ENCODE measurements at places on chromosomes 6 and 20. TPM values are rescaled to one million over a fixed set of nuclear protein-coding genes. Genes with fewer than 3 reads are reported as not detected.

Gene NRN1
- 0.63 TPM for total RNA-seq

DNA sequence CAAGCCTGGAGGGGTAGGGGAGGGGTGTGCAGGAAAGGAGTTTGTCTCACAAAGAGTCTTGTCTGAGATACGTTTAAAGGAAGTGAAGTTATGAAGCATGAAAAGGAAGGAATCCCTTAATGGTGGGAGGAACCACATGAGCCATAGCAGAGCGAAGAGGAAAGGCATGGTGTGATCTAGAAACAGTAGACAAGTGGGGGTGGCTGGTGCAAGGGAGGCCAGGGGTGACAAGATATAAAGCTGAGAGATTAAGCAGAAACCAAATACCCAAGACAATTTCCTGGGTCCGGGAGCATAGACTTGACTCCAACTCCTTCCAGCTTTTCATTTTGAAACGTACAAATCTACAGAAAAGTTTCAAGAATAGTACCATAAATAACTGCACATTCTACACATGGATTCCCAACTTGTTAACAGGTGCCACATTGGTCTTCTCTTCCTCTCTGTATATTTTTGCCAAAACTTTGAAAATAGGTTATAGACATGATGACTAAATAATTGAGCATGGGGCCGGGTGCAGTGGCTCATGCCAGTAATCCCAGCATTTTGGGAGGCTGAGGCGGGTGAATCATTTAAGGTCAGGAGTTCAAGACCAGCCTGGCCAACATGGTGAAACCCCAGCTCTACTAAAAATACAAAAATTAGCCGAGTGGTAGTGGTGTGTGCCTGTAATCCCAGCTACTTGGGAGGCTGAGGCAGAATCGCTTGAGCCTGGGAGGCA, 211.6 kb downstream of the SLC24A3 start:
- DNase-seq, result no peak

DNA sequence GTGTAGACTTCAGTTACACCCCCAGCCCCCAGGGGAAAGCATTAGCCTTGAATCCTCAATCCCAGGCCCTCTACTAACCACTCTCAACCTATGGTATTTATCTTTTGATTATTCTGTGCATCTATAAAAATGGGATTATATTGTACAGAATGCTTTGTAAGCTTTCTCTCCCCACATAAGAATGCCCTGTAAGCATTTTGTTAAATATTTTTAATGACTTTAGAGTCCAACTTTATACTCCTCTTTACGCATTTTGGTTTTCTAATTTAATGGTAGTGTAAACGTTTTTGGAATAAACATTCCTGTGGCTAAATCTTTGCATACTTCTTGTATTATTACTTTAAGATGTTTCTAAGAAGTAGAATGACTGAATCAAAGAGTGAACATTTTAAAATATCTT, 35.4 kb downstream of the FBXO9 start:
- DNase-seq, result no peak

Gene BEND6
- total RNA-seq, result 1.8 TPM

DNA sequence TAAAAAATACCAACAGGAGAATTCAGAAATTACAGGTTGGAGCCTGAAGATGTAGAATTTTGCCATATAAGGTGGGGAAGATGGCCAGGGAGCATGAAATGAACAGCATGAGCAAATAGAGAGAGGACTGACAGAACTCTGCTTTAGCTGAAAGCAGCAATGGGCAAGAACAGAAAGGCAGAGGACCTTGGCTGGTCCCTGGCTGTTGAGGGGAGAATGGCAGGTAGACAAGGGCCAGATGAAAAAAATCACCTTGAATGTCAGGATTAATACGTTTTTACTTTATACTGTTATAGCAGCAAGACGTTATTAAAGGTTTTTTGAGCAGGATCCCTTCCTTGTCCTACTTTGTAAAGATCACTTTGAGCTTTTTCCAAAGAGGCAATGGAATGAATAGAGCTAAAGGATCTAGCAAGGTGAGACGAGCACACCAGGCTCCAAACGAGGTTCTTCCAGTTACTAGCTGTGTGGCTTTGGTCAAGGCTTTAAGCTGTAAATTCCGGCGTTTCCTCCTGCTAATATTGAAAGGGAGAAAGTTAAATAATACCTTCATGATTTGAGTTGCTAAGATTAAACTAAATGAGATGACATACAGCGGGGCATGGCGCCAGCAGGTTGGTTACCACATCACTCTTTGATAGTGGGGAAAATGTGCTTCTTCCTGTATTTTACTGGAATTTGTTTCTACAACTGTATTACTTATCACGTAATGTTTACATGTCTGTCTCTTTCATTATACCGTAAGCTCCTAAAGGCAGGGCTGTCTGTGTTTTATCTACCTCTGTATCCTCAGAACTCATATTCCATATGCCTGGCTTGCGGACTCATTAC, 776 bp downstream of the PPIL1 start:
- DNase-seq, result peak; percentile 63

DNA sequence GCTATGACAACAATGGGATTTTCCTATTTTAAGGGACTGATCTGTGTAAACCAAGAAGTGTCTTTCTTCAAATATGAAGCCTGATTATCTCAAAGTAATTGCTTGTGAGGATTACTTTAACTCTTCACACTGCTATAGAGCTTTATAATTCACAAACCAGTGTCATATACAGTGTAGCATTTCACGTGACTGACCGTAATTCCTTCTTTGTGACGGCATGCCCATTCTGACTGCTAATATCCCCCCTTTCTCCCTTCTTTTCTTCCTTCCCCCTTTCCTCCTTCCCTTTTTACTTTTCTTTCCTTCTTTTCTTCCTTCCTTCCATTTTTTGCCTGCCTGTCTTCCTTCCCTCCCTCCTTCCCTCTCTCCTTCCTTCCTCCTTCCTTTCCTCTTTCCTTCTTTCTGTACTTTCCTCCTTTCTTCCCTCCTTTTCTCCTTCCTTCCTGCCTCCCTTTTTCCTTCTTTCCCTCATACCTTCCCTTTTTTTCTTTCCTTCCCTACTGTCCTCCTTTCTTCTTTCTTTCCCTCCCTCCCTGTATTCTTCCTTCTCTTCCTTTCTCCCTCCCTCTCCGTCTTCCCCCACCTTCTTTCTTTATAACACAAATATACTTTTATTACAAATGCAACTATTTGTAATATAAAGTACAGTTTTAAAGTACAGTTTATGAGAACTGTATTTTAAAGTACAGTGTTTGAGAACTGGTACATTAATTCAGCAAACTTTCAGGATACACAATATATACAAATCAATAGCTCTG, 75.0 kb upstream of the EXOC2 start:
- DNase-seq, result no peak

Gene PPP1R16B
- total RNA-seq, result 23.6 TPM

Gene SLC12A5
- 1.3 TPM for total RNA-seq

DNA sequence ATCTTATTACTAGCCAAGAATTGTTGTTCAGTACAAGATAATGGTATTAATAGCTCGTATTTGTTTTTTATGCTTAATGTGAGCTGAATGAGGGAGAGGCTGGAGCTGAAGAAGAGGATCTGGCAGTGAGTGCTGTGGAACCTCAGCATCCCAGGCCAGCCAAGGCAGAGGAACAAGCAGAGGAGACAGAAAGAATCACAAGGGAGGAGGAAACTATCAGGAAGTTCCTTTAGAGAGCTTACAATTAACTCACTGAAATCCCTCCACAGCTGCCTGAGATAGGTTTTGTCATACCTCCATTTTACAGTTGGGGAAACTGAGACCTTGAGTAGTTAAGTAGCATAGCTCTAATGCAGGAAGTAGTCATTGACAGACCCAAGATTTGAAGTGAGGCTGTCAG, 39.9 kb upstream of the TULP4 start:
- no peak for DNase-seq

- peak; percentile 96 for DNase-seq
Measured at GRCh38 chr6:105136431-105137350, 43.1 kb downstream of the POPDC3 start.

- DNase-seq, result no peak
Measured at GRCh38 chr6:112332274-112332673, 14.9 kb upstream of the RFPL4B start.

Gene C20orf204
- total RNA-seq, result 1.6 TPM

GRCh38 chr6:137968455-137968804, 101.4 kb downstream of the TNFAIP3 start:
- no peak for DNase-seq

GRCh38 chr6:14254505-14254904, 136.9 kb downstream of the CD83 start:
- no peak for DNase-seq

GRCh38 chr6:44201638-44202303, 15.0 kb upstream of the MYMX start:
- no peak for DNase-seq

- DNase-seq, result no peak
Measured at GRCh38 chr6:143772116-143773086, 70.7 kb upstream of the LTV1 start.

GRCh38 chr6:134175532-134176263, 123.3 kb upstream of the SLC2A12 start:
- DNase-seq, result peak; percentile 80

DNA sequence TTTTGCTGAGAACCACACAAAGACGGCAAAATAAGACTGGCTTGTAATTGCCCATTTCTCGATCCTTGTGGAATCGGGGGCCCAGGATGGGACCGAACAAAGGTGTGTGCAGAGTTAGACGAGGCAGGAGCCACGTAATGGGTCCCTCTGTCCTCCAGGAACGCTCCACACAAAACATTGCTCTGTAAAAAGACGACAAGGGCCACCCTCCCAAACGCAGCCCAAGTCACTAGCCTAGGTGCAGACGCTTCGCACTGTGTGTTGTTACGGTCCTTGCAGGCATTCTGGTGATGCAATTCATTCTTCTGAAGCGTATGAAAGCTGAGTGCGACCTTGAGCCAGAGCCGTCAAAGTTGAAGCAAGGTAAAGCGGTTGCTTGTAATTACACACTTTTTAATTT, 363.4 kb downstream of the TAF4 start:
- DNase-seq, result no peak

Gene ATF6B
- total RNA-seq, result 26.2 TPM

Gene XKR7
- 0.73 TPM for total RNA-seq

Gene CAGE1
- 0.21 TPM for total RNA-seq

GRCh38 chr6:106643061-106643460, 13.7 kb downstream of the QRSL1 start:
- no peak for DNase-seq

GRCh38 chr6:14451594-14452374, 334.2 kb downstream of the CD83 start:
- no peak for DNase-seq

Gene CLDN20
- not detected for total RNA-seq

- DNase-seq, result no peak
Measured at GRCh38 chr6:33254591-33254990, 17.1 kb downstream of the VPS52 start.

Gene AHCY
- total RNA-seq, result 361 TPM

DNA sequence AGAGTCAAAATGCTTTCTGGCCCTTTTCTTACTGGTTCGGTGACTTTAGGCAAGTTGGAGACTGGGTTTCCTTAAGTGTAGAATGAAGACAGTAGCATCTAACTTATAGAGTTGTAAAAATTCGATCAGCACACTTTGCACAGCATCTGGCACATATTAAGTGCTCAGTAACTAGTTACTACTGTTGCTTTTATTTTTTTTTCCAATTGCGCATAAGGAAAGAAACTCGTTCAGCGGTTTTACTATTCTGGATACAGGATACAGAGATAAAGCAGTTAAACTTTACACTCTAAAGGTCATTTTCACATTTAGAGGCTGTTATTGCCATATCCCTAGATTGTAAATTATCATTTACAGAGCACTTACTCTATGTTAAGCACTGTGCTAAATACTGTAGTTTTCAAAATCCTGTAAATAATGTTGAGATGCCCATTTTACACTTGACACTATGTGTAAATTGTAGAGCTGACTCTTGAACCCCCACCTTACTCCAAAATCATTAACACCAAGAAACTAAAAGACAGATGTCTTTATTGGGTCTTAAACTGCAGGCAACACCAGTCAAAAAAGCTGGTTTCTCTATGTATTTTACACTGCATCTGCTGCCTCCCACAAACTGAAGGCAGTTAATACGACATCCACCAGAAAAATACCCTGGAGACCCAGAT, 886 bp downstream of the ROMO1 start:
- DNase-seq, result peak; percentile 17

DNA sequence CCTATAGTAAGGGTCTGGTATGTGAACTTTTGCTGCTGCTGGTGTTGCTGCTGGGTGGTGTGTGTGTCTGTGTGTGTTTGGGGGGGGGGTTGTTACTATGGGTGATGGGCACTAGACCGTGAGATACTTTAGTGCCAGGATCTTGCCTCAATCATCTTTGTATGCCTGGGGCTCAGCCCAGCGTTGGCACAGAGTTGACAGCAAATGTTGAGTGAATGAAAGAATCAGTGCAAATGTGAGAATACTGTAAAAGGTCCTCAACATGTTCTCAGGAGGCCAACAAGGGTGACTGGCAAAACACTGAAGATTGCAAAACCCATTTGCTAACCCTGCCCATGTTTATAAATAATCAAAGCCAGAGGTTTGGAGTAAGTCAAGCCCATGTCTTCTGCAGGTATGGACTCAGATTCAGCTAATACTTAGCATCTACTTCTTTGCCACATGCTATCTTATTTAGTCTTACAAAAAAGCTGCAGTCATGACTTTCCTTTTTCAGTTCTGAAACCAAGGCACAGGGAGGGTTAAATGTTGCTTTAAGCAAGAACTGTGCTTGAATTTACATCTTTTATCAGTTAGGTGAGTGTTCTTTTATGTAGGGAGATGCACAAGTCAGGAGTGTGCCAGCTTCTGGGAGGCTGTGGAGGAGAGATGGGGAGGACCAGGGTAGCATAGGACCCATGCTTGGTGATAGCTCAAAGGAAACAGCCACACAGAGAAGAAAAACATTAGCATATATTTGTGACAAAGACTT, 125.3 kb upstream of the SPACA1 start:
- DNase-seq, result no peak

Gene MPIG6B
- not detected for total RNA-seq
